Foreskin keratinocyte (primary cell): ENCODE measurements at places on chromosomes 11 and 22.

DNA sequence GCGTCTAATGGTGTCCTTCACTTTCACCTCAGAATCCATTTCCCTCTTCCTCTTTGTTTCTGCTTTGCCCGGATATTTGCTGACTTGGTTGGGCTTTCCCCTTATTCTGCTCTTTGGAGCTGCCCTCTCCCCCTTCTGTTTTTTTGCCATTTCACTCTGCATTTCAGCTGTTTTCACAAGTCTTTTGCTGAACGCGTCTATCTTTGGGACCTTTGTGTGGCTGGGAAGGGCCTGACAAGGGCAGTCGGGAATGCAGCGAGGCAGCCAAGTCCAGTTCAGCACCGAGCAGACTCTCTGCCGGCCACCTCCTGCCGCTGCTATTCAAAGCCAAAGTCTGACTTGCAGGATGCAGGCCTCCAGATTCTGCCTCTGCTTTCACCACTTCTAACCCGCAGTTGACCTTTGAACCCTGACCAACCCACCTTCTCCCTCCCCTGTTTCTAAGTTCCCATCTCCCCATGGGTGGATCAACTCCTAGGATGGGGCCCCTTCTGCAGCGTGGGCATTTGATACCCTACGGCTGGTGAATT, 38.2 kb downstream of the FEZ1 start:
- no peak for DNase-seq

GRCh38 chr11:37857726-37858125, 1259.7 kb upstream of the RAG2 start:
- DNase-seq = no peak

GRCh38 chr11:66071381-66071801, 1.3 kb downstream of the PACS1 start:
- no peak for DNase-seq

GRCh38 chr22:17907748-17908051, 116.7 kb downstream of the MICAL3 start:
- DNase-seq = no peak

DNA sequence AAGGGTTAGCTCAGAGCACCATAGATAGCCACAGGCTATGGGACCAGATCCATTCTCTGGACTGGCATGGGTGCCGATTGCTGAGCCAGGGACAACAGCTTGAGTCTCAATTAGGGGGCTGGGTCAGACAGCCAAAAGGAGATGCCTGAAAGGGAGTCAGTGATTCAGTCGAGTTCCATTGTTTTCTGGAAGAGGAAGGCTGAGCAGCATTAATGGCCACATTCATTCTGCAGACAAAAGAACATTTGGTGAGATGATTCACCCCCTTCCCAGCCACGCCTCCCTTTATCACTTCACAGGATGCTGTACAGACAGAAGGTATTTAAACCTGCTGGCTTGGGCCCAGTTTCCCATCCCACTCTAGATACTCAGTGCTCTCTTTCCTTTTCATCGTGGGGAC, 131.9 kb downstream of the ADAMTS15 start:
- peak; percentile 98 for DNase-seq

DNA sequence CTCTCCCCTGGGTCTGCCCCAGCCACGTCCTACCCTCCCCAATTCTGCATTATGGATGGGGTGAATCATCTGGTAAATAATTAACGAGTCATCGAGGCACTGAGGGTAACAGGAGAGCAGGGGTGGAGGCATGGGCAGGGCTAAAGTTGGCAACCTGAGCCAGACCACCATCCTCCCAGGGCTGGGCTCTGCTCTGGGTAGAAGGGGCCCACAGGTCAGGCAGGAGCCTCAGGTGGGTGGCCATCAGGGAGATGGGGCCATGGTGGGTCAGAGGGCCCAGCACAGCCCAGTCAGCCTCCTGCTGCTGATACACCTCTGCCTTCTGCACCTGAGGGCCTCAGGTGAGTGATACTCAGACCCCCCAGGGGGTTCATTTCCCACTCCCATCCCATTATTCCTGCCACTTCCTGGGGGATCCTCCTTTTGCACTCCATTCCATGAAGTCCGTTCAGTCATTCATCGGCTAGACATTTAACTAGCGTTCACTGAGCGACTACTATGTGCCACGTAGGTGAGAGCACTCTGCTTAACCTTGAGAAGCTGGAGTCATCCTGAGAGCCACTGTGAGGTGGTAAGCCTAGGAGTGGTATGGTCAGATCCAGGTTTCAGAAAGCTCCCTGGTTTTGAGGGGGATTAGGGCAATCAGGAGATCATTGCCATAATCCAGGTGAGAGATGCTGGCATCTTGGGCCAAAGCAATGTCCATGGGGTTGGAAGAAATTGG, at the start of gene VSIG10L2:
VSIG10L2 (plus strand) TSS at position 248 of the 724 bp plus-strand sequence; CDS start at position 260, 12 bp downstream.
- DNase-seq = no peak

GRCh38 chr22:41286639-41287091, 678 bp upstream of the RANGAP1 start:
- no peak for DNase-seq

- no peak for DNase-seq
Observed at GRCh38 chr11:44229098-44229497, 80.8 kb downstream of the ALX4 start.

DNA sequence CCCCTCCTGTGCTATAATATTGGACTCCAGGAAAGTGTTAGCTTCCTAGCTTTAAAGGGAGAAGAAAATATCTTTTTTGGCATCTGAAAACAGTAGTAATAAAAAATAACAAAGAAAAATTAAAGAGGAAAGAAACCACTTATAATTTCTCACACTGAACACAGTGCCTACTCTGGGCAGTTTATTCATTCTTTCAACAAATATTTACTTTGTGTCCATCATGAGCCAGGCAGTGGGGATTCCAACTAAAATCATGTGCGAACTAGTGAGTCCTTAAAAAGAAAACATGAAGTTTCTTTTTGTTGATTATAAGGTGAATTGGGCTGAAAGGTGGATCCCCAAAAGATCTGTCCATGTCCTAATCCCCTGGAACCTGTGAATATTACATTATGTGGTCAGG, 16.0 kb upstream of the ELF5 start:
- DNase-seq = no peak

- DNase-seq = no peak
Observed at GRCh38 chr22:45331486-45331885, 21.8 kb downstream of the FAM118A start.

- DNase-seq = no peak
Observed at GRCh38 chr11:2913776-2914175, 15.4 kb downstream of the PHLDA2 start.

GRCh38 chr22:44523981-44524759, 26.1 kb upstream of the RTL6 start:
- DNase-seq = peak; percentile 24

DNA sequence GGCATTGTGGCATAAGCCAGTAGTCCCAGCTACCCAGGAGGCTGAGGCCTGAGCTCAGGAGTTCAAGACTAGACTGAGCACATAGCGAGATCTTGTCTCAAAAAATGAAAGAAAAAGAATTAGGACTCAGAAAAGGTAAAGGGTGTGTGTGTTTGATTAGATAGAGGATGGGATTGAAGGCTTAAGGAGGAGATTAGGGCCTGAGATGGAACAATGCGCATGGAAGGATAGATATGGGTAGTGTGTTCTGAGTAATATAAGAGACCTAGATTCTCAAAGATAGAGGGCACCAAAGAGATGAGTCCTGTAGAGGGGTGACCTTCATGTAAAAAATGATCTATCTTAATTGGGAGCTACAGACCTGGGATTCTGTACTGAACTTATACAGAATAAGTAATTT, 17.3 kb upstream of the RAB30 start:
- no peak for DNase-seq

- DNase-seq = no peak
Observed at GRCh38 chr11:120017582-120018150, 120.2 kb downstream of the TRIM29 start.

DNA sequence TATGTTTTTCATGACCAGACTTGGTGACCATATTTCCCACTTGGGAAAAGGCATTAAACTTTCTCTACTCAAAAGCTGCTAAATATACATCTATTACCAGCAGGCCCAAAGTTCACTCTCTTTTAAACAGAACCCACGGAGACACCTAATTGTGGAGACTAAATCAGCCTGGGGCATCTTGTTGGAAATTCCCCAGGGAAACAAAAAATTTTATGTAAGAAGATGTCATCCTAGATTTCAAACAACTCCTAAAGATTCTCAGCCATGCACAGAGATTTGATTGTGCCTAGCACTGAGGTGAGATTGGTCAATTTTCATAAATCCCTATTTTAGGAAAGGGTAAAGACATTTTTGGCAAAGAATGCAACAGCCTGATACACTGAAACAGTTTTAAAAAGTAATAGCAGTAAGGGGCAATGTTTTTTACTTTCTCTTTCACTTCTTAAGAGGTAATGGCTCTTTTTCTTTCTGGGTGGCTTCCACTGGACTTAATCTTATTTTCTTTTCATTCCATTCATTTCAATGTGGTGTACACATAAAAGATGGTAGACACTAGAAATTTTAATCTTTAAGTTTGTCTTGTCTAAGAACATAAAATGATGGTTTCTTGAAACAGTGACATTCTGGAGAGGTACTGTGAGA, 9.6 kb downstream of the OR52N2 start:
- DNase-seq = no peak

GRCh38 chr11:20256925-20257324, 96.7 kb upstream of the DBX1 start:
- DNase-seq = no peak

DNA sequence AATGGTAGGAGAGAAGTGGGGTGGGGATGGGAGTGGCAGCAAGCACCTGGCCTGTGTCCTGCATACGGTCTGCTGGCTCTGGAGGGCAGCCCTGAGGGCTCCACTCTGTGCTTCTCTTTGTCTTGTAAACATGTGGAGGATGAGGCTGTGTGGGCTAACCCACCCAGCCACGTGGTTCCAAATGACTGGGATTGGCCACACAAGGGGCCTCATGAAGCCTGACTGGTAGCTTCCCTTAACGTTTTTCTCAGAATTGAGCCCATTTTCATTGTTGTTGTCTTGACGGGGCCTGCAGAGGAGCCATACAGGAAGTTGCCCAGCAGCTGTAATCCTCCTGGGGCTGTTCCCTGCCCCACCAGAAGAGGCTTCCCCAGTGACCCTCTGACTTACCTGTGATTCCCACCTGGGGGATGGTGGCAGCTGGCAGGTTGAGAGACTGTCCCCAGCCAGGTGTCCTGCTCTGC, 18.0 kb downstream of the DERL3 start:
- no peak for DNase-seq

DNA sequence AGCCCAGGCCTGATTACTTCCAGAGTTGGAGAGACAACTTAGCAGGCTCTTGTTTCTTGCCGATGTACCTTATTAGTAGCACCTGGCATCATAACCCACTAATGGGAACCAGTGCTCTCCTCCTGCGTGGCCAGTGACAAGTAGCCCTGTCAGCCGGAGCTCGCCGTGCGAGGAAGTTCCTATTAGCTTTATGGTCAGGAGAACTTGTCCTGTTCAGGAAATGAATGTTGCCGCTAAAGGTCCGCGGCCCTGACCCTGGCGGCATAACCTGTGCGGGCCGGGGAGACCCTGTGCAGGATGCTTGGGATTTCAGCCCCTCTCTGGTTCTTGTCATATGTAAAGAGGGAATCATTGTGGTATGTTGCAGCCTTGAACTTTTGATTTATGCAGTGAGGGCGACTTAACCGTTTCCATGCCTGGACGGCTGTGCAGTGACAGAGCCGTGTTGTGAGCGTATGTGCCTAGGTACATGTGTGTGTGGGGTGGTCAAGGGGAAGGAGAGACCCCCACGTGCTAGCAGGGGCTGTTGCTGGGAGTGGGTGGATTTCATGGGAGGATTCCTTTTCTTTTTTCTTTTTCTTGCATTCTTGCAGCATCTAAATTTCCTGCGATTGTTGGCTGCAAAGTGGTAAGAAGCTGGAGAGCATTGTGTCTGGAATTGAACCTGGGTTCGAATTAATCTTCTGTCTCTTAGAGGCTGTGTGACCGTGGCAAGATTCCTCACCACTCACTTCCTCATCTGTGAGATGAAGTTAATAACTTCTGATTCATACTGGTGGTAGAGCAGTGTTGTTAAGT, 15.2 kb downstream of the ZBTB16 start:
- no peak for DNase-seq

DNA sequence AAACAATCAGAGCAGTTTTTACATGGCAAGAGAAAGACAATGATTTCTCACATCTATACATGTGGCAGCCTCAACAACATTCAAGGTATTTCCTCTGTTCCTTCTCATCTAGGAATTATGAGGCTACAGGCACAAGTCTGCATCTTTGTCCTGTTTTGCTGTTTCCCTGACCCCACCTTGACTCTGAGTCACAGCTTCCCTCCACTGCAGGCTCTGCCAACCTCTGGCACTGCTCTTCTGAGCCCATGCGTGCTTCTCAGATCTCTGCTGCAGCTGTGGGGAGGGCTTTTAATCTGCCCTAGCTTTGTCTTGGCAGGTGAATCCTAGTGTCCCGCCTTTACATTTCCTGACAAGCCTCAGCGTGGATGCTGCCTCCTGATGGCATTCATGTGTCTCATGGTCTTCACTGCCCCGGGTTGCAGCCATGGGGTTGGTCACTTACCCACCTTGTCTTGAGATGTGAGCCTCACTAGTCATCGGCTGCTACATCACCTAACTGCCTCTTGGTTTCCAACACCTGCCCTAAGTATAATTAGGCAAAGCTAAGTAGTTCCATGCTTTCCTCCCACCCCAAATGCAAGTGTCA, 578.5 kb downstream of the TBC1D22A start:
- no peak for DNase-seq

DNA sequence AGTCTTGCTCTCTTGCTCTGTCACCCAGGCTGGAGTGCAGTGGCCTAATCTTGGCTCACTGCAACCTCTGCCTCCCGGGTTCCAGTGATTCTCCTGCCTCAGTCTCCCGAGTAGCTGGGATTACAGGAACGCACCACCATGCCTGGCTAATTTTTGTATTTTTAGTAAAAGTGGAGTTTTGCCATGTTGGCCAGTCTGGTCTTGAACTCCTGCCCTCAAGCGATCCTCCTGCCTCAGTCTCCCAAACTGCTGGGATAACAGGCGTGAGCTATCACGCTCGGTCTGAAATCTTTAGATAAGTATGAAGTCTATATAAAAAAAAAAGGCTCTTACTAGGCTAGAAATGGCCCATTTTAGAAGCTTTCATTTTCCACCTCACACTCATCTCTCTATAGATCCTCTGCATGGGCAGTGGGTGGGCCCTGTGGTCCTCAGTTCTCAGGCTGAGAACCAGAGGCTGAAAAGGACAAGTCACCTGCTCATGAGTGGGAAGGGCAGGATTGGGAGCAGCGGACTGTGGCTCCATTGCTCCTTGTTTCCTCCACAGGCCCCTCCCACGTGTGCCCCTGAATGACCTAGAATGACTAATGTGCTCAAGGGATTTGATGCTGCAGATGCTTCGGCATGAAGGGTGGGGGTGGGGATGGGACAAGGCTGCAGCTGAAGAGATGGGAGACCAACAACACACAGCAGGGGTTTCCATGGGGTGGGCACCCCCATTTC, 19.8 kb upstream of the PRAME start:
- no peak for DNase-seq

DNA sequence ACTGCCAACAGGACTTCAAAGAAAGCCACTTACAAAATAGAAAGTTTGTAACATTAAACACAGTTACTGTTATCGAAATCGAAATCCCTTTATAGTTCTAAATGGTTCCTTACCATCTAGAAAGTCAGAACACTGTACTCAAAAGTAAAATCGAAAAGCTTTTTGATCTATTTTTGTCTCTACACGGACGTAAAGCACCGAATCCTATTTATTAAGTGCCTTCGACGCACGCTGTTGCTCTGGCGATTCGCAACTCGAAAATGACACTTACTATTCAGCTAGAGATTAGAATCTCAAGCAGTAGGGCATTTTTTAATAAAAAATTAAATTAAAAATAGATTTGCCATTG, 78.3 kb downstream of the LARGE1 start:
- DNase-seq = no peak

- DNase-seq = no peak
Observed at GRCh38 chr11:125603207-125603606, 10.6 kb downstream of the STT3A start.

GRCh38 chr22:23773483-23774113, 949 bp downstream of the MMP11 start:
- no peak for DNase-seq
